ENCODE measurements at places on chromosomes 1 and 21.

DNA sequence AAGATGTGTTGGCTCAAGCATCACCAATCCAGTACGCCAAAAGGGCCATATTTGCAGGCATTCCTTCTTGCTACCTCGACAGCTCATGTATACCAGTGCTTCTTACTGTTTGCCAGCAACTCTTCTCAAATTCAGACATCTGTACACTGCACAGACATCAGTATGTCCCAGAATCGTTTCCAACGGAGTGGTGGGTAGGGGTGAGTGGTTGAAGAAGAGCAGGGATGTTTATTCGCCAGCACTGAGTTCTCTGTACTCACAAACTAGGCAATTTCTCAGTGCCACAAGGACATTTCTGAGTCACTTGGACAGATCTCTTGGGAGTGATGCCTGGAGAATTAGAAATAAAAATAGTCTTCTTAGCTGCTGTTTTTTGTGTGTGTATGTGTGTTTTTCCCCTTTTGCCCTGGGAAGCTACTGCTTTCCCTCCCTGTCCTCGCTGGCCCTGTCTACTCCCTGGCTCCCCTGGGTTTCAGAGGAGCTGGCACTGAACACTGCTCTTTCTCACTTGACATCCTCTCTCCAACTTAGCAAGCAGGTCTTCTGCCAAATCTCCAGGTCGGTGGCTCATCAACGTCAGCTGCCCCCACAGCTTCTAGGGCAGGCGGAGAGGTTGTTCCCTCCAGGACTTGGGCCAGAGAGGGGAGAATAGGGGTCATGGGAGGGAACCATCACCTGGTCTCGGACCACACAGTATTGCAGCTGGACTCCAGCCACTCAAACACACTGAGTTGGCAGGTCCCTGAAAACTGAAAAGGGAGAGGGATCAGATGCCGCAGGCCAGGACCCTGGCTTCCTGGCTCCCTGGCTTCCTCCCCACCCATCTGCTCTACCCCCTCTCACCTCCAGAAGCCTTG lies 90.5 kb downstream of the NMNAT2 start:
- no peak for DNase-seq

DNA sequence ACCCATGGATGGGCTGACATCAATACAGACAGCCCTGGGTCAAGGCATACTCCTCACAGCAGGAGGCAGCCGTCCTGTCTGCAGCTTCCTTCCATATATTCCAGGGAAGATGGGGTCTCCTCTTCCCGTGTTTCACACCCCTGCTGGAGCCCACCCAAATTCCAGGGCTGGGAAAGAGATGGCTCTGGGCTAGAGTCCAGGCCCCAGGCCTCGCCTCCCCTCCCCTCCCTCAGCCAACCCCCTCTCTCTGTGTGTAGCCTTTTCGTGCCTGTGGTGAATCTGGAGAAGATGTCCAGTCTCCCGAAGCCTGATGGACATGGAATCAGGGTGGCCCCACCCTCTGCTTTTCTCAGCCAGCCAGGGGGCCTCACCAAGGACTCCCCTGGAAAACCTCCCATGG lies 3.6 kb downstream of the ATXN7L2 start:
- no peak for DNase-seq

DNA sequence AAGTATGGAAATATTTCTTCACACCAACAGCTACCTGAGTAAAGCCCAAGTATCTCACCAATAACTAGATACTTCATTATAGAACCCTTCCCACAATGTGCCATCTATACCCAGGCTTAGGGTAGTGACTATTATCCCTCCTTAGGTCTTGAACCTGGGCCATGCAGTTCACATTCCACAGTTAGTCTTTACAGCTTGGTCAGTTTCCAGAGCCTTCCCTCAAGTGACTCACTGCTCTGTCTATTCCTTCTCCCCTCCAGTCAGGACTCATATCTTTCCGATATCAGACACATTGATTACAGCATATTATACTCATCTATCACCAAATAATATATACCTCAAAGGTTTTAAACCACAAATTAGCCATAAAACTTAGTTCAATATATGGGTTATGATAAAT lies 23.6 kb downstream of the VAMP4 start:
- DNase-seq: no peak

GRCh38 chr1:3111348-3112021 lies 42.5 kb downstream of the PRDM16 start:
- DNase-seq: no peak

- no peak for DNase-seq
Observed at GRCh38 chr1:66371233-66372005, 162.5 kb upstream of the SGIP1 start.

GRCh38 chr1:28456078-28456477 lies 49.8 kb upstream of the RCC1 start:
- DNase-seq: no peak

- DNase-seq: no peak
Observed at GRCh38 chr1:162916407-162916806, 55.4 kb upstream of the CCDC190 start.

DNA sequence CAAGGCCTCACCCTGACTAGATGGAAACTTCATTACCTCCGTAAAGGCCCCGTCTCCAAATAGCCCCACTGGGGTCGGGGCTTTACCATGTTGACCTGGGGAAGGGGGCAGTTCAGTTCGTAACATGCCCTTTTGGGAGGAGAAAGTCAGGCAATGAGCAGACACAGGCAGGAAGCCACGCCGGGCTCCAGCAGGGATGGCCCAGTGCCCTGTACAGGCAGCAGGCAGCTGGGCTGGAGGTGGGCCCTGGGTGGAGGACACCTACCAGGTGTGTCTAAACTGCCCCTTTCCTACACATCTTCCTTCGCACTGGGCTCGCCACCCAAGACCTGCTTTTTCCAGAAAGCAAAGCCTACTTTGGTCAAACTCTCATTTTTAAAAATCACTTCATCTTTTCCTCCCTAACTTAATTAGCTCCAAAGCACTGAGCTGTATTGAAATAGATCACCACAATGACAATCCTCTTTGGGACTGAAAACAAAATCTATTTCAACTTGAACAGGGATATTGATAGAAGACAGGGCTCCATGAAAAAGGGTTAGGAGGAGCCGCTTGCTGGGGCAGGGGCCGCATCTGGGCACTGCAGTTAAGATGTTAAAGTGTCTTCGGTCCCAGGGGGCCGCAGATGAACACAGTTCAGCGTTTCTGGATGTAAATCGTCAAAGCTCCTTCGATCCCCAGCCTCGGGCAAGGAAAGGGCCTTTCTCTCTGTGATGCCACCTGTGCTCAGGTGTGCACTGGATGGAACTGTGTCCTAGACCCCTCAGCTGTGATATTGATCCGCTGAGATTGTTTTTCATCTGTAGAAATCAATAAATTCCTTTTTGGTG lies 104.6 kb downstream of the PDE9A start:
- DNase-seq: no peak

DNA sequence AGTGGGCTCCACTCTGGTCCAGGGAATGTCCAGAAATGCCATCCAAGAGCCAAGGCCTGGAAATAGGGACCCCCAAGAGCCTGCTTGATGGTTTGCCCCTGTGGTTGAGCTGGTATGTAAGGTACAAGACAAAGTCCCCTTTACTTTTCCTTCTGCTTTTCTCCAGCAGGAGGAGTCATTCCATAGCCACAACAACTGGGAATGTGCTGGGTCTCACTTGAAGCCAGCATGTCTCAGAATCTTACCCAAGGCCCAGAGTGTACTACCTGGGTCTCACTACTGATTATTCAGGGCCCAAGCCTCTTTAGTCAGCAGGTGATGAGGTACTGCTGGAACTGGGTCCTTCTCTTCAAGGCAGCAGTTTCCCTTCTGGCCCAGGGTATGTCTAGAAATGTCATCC lies 62.1 kb upstream of the CD55 start:
- no peak for DNase-seq

DNA sequence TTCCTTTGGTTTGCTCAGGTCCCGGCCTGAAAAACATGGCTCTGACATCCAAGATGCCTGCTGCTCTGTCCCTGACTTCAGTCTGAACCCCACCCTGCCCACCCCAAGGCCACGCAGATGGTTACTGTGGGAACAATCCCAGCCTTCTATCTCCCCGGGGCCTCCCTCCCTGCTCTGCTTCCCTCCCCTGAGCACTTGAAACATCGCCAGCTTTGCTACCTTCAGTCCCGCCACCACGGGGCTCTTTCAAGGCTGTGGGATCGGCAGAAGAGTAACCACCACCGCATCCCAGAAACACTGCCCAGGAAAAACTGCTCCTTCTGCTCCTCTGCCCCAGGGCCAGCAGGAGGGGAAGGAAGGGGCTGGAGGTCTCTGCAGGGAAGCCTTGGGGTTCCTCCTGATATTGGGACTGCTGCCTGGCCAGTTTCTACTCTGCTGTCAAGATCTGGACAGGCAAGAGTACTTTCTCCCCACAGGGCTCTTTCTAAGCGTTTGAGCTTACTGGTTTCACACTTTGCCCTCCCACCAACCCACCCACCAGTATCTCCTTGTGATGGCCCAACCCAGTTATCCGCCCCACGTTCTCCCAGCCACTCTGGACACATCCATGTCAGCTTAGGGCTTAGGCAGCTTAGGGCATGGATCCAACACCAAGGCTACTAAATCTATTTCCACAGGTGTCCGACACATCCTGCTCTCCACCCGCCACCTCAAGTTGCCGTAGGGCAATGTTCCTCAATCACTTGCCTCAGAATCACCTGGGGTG lies 8.4 kb downstream of the ETNK2 start:
- no peak for DNase-seq

GRCh38 chr1:7093297-7093696 lies 308.0 kb downstream of the CAMTA1 start:
- DNase-seq: no peak

DNA sequence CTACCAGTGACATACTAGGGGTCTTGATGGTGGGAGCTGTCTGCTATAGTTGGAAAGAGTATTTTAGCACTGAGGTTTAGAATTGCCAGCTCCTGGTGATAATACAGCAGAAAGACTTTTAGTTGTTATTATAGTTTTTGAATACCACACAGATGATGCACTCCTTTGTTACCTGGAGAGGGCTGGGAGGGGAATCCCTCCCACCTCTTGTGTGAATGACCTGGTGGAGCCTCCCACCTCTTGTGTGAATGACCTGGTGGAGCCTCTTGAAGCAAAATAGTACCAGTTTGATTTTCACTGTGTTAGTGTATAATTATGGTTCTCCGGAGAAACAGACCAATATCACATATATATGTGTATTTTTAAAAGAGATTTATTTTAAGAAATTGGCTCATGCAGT lies 3.3 kb downstream of the DISP1 start:
- no peak for DNase-seq

DNA sequence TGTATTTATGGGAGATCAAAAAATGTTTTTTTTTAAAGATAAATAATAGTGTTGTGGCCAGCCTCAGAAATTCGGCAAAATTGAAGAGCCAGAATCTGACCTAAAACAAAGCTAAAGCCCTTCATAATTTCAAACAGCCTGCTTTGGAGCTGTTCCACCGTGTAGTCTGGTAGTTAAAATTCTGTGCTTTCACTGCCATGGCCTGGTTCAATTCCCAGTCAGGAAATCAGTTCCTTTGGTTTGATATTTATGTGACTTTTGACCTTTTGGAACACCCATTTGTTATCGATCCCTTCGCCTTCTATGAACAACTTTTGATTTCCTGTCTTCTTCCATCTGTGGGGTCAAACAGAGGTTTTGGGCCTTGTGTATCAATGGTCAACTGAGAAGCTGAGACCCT lies 179.8 kb downstream of the HFM1 start:
- no peak for DNase-seq

DNA sequence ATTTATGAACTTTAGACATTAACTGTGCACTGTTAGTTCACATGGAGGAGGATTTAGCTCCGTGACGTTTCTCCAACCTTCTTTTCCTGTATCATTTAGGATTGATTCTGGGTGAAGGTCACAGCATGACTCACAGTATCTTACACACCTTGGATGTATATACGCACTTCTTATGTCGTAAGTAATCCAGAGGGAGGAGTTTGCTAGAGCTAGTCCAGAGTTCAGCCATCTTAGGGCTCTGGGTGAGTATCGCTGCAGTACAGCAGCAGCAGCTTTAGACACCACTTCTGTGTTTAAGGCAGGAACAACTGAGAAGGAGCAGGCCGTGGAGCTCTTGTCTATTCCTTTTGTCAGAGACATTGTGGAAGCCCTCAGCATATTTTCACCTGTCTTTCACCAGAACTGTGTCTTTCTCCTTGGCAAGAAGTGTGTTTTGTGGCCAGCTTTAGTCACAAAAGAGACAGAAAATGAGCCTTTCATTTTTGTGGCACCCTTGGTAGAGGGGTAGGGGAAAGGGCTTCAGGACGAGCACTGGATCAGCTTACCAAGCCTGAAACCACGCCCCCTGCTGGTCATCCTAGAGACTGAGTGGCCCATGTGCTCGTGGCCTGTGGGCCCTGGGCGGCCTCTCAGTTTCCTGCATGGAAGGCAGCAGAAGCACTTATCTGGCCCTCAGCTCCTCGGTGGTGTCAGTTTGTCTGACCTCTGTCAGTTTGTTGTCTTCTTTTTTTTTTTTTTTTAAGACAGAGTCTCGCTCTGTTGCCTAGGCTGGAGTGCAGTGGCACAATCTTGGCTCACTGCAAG lies 64.0 kb downstream of the ADARB1 start:
- no peak for DNase-seq

DNA sequence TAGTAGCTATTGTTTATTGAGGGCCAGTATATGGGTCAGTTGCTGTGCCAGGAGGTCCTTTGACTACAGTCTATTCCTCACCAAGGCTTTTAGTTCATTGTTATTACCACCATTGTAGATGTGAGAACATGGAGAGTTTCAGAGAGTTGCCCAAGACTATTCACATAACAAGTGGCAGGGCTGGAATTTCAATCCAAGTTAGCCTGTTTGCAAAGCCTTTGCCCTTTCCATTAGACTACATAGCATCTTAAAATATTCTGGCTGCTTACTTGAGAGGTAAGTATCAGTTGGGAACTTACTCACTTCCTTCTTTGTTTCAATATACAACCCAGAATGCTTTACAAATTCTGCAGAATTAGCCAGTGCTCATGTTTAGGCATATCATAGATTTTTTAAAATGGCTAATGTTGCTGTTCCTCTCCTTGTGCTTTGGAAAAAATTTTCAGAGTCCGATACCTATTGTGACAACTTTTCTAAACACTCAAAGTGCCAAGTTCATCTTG lies 141.2 kb downstream of the FGGY start:
- DNase-seq: no peak

DNA sequence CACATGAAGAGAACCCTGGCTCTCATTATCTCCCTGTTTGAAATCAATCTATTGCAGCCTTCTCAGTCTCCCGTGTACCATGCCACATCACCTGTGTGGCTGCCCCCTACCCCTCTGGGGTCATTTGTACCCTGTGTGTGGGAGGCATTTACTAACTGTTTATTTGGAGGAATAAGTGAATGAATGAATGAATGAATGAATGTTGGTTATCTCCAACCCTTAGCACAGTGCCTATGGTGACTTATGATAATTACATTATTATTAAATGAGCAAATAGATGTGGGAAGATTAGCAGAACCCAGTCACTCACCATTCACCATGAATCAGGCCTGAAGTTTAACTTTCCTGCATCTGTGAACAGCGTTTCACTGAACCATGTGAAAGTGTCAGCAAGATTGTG lies 560.8 kb downstream of the MATN1 start:
- DNase-seq: no peak

DNA sequence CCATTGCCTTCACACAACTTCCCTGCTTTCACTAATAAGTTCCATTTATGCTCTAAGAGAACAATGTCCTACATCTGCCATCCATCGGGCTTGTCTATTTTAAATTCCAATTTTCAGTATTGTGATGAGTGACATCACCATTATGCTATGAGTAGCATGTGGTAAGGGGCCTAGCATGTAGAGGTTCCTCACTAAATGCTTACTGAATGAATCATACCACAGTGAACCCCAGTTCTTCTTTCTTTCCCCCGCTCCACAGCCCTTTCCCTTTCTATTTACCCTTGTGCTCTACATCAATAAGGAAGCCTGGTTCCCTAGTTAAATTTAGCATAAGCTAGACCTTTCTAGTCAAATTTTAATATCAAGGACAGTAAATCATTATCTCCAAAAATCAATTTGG lies 195.0 kb upstream of the RGS18 start:
- DNase-seq: no peak
